ENCODE measurements at places on chromosomes 1 and 21. TPM values are rescaled to one million over a fixed set of nuclear protein-coding genes. Genes with fewer than 3 reads are reported as not detected.

The HPDL gene
- total RNA-seq: not detected

GRCh38 chr1:18069903-18070302 lies 37.7 kb upstream of the IGSF21 start:
- no peak for DNase-seq

GRCh38 chr1:64251971-64252370 lies 48.5 kb downstream of the UBE2U start:
- DNase-seq: no peak

- DNase-seq: no peak
These were observed 242.7 kb downstream of the TM2D1 start for GRCh38 chr1:61482170-61482734.

- no peak for DNase-seq
These were observed 2.6 kb downstream of the TEDDM1 start for GRCh38 chr1:182397653-182398393.

GRCh38 chr1:246728311-246728710 lies 4.1 kb downstream of the SCCPDH start:
- no peak for DNase-seq

Measured in HCT116 (cell line).